ENCODE measurements at places on chromosomes 2 and 18. TPM values are rescaled to one million over a fixed set of nuclear protein-coding genes. Genes with fewer than 3 reads are reported as not detected.

DNA sequence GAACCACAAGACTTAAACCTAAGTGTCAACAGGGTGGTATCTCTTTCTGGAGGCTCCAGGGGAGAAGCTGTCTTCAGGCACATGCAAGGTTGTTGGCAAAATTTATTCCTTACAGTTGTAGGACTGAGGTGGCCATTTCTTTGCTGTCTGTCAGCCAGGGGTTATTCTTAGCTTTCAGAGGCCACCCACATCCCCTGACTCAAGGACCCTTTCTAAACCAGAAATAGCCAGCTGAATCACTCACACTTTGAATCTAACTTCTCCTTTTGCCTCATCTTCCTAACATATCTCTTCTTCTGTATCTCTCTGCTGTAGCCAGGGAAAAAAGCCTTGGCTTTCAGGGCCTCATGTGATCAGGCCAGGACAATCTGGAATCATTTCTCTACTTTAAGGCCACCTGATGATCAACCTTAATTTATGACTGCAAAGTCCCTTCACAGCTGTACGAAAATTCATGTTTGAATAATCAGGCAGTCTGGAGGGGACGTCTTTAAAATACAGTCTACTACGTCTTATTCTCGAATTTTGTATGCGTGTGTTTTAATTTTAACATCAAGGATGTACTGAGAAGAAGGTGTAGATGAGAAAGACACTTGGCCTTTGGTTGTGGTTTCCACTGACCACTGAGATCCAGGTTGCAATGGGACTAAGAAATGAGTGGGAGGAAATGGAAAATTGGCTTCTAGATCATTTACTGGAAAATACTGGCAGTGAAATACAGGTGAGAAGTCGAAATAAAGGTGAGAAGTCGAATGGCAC lies 90.4 kb downstream of the DOCK10 start:
- no peak for DNase-seq

MAIP1 gene
- 16.8 TPM for polyA plus RNA-seq

GALNT14 gene
- not detected for polyA plus RNA-seq

- DNase-seq = no peak
These were observed 75.2 kb upstream of the LCLAT1 start for GRCh38 chr2:30371772-30372373.

GRCh38 chr2:226661789-226662545 lies 137.7 kb downstream of the IRS1 start:
- no peak for DNase-seq

DNA sequence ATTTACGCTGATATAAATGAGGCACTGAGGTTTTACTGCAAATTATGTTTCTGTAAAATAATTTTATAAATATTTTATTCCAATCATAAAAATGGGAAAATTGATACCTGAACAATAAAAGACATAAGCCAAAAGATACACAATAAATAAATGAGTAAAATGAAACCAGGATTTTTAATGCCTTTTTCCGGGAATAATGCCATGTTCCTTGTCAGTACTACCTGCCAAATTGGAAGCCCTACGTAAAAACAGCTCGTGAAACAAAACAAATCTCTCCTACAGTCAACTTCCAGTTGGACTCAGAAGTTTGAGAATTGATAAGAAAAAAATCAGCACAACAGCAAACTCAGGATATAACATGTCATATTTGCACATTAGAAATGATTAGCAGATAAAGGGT lies 18.0 kb downstream of the GALNT3 start:
- DNase-seq = no peak

DNA sequence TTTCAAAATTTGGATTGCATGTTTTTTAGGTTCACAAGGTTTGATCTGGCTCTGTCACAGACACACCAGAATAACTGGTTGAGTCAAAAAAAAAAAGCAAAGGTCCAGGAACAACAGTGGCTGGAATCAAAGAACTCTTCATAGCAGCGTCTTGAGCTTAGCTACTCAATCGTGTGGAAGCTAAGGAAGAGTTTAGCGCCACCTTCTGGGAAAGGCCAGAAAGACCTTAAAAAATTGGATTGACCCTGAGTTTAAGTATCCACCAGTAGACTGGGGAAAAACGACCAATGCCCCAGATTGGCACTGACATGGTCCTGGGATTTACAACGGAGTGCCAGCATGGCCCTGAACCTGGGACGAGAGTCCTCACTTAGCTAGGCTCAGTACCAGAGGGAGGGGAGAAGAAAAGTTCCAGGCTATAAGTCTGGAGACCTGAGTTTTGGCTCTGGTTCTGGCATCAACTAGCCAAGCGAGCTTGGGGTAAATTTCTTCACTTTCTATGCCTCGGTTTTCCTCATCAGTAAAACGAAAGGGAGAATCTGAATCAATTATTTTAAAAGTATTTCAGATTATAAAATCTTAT lies 71.1 kb upstream of the TFCP2L1 start:
- DNase-seq = no peak
